Thyroid gland (tissue), 4 donors: ENCODE measurements at places on chromosomes 2 and 18. TPM values are rescaled to one million over a fixed set of nuclear protein-coding genes. Genes with fewer than 3 reads are reported as not detected.

GRCh38 chr2:55418512-55419232 is 984 bp downstream of the CCDC88A start:
- no peak for DNase-seq

DNA sequence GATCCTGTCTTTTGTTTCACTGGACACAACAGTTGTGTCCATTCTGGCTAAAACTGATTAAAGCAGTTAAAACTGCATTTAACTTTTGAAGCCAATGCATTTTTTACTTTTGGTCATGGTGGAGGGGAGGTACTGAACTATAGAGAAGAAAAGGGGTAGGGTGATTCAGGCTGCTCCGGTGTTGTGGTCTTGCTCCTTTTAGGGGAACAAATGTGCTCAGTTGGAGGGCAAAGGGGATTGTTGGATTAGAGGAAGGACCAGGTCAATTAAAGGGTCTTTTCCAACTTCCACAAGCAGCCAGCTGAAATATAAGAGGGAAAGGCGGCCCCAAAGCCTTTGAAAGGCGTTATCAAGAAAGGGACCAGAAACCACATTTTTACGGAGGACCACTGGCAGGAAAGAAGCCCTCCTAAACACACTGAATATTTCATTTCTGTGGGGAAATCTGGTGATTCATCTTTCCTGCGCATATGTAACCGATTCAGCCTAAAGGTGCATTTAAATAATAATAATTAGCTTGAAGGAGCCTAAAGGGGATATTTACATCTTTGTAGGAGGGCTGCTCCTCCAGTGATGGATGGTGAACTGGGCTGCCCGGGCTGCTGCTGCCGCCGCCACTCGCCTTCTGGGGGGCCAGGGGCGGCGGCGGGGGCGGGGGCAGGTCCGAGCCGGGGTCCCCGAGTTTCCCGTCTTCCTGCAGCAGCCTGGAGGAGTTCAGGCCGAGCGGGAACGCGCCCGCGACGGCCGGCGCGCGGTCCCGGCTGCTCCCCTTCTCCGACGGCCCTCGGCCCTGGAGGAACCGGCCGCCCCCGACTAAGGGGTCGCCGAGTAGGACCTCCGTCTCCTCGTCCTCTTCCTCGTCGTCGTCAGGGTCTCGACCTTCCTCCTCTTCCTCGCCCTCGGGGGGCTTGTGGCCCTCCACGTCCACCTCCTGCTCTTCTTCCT is 5.2 kb downstream of the SKOR2 start:
- no peak for DNase-seq

- DNase-seq = no peak
These were observed 184.8 kb downstream of the DIS3L2 start for GRCh38 chr2:232146294-232146693.

DNA sequence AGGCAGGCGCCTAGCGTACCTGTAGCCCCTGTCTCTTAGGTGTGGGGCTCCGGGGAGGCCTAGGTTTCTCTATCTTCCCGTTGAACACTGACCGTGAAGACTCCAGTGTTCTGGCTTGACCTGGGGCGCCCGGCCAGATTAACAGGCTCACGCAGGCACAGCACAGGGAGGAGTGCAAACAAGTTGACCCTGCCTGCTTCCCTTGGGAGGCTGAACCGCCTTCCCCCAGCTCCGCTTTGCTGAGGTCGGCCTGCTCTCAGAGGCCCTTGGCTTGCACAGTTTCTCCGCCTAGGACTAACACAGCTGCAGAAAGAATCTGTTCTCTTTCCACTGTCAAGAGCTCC is 567 bp downstream of the PCYOX1 start:
- DNase-seq = peak; percentile 78

DNA sequence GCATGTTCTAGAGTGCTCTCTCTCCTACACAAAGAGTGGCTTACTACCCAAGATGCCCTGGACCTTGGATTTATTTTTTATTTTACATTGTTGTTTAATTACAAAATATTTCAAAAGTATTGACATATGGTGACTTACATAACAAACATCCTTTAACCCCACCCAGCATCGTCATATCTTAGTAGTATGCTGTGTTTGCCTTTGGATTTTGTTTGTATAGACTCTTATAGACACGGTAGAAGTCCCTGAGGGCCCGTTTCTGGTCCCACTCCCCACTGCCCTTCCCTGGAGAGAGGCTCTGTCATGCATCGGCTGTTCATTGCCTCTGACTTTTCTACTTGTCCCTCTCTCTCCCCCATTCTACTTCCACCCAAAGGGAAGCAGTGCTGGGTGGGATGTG is 112.0 kb downstream of the ZBTB7C start:
- no peak for DNase-seq

DNA sequence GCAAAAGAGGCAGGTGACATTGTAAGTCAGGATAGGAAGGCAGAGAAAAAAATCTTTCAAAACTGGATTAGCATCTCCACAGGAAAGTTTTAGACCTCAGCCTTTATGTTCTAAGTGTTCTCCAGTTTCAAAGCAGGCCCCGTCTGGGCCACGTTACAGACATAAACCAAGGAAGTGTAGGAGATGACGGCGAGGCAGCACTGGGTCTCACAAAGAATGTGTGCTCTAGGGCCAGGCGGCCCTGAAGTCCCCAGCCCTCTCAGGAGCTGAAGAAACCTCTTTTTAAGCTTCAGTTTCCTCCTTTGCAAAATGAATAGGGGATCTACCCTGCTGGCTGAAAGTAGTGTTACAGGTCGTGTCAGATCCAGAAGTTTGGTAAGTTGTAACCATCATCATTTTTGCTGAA is 81.7 kb downstream of the SPRED2 start:
- DNase-seq = no peak

DNA sequence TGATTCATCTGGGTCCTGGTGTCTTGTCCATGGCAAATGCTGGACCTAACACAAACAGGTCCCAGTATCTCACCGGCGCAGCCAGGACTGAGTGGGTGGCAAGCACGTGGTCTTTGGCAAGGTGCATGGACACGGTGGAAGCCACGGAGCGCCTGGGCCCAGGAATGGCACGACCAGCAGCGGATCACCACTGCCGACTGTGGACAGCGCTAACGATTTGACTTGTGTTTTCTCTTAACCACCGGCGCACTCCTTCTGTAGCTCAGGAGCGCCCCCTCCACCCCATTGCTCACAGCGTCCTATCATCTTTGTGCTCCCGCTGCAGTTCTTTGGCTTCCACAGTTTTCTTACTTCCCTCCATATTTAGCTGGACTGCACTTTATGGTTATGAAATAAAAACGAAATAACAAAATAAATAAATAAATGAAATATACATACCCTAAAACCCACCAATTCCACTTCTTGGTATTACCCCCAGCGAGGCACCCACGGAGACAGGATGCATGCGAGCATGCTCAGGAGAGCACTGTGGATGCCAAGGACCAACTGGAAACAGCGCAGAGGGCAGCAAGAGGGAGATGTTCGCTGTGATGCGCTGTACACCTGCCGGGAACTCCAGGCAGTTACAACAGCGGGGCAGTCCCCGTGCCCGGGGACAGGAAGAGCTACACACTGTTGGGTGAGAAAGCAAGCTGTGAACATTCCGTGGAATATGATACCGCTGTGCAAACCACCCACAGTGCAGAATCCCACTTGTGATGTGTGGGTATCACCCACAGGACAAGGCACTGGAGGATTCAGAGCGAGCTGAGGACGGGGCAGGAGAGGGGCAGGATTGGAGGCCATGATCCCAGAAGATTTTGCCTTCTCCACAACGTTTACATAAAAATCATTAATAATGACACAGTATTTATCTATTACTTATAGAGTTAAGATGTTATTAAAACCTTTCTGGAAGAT is 7.0 kb upstream of the CIDEA start:
- DNase-seq = no peak

DNA sequence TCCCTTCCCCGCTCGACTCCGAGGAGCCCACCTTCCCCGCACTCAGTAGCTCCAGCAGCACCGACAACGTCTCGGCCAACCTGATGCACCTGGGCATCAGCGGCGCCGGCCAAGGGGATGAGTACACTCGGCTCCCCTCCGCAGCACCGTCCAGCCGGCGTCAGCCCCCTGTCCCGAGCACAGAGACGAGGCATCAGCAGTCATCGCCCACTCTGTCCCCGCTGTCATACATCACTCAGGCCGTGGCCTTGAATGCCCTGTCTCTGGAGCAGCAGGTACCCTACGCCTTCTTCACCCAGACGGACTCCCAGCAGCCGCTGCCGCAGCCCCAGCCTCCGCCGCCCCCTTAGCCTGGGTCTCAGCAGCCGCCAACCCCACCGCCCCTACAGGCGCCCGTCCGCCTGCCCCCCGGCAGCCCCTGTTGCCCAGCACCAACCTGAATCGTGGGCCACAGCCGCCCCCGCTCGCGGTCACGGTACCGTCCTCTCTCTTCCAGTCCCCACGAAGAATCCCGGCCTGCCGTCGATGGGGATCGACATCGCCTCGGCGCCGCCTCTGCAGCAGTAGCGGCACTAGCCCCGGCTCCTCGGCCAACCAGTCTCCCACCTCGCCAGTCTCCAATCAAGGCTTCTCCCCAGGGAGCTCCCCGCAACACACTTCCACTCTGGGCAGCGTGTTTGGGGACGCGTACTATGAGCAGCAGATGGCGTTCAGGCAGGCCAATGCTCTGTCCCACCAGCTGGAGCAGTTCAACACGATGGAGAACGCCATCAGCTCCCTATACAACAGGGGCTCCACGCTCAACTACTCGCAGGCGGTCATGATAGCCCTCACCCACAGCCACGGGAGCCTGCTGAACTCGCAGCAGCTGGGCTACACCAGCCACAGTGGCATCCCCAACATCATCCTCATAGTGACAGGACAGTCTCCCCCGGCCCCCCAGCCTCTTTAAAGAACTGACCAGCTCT is 1195.9 kb upstream of the CHAC2 start:
- DNase-seq = no peak

- no peak for DNase-seq
These were observed 111.4 kb downstream of the THADA start for GRCh38 chr2:43484323-43484930.

The ACKR3 gene
- 68.5 TPM for total RNA-seq

The WDFY1 gene
- total RNA-seq = 49.4 TPM

The PTPN18 gene
- 69.8 TPM for total RNA-seq

The DYSF gene
- total RNA-seq = 14.7 TPM

The NEU2 gene
- total RNA-seq = not detected
